Activated CD8-positive, alpha-beta memory T cell treated with anti-CD3 and anti-CD28 coated beads for 4 hours (primary cell): ENCODE measurements at places on chromosomes 16 and 17.

GRCh38 chr16:17369421-17370222 lies 101.1 kb downstream of the XYLT1 start:
- DNase-seq: peak; percentile 43

DNA sequence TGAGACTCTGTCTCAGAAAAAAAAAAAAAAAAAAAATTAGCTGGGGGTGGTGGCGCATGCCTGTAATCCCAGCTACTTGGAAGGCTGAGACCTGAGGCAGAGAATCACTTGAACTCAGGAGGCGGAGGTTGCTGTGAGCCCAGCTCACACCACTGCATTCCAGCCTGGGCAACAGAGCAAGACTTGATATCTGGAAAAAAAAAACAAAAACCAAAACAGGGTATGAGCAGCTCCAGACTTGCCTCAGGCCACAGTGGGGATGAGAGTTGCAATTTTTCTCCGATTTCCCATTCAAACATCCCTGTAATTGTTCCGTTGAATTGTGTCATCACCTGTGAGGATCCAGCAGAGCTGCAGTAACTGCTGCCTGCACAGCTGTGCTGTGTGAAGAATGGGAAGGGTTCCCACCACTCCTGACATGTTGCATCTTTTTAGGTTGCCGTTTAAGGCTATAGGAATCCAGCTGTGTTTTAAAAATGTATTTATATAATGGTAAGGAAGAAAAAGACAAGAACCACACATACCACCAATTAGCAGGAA lies 150.0 kb downstream of the VPS53 start:
- DNase-seq: no peak

GRCh38 chr16:8628981-8629725 lies 7.7 kb downstream of the METTL22 start:
- DNase-seq: no peak

DNA sequence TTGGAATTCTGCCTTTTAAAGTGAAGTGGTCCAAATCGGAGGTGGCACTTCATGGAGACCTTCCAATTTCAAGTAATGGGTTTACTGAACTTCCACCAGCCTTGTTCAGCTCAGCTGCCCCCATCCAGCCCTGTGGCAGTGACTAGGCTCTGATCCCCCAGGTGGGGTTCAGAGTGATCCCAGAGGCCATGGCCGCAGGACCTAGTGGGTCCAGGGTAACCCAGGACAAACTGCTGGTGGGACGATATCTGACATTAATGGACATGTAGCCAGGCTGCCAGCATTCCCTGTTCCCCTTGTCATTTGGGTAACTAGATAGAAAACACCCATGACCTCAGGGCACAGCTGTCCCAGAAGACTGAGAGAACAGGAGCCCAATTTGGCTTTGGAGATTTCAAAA lies 209.9 kb downstream of the GSG1L start:
- DNase-seq: no peak

DNA sequence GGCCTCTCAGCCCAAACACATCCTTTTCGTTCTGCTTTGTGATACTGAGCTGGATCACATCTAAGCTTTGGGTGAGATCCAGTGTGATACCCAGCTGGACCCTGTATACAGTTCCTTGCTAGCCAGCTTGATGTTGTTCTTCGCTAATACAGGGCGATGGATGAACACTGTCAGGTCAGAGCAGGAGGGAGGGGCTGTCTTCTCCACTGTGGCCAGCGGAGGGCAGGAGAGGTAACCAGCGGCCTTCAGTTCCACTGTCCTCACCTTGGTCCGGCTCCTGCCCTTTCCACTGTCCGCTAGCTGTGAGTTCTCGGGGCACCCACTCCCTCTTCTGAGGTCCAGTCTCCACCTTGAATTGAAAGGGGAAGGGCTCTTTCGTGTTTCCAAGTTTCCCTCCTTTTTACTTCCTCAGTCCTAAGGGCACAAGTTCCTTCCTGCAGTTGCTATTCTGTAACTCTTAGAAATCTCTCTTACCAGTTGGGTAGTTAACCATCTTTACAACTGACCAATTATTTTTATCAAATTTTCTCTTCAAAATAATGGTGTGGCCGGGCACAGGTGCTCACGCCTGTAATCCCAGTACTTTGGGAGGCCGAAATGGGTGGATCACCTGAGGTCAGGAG lies 3.0 kb upstream of the ZNF213 start:
- DNase-seq: no peak

DNA sequence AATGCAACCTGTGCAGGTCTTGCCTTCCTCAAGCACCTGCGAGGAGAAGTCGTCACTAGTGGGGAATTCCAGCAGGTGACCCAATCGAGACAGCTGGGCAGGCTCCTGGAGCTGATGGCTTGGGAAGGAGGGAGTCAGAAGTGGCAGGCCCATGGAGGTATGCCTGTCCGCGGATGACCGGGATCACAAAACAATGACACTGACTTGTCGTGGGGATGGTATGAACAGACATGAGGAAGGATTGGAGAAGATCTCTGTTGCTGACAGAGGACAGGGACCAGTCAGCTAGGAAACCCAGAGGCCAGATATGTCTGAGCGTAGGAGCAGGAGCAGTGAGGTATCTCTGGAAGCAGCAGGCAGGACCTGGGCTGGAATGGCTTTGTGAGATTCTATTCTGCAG lies 233.3 kb downstream of the SOX9 start:
- DNase-seq: no peak

DNA sequence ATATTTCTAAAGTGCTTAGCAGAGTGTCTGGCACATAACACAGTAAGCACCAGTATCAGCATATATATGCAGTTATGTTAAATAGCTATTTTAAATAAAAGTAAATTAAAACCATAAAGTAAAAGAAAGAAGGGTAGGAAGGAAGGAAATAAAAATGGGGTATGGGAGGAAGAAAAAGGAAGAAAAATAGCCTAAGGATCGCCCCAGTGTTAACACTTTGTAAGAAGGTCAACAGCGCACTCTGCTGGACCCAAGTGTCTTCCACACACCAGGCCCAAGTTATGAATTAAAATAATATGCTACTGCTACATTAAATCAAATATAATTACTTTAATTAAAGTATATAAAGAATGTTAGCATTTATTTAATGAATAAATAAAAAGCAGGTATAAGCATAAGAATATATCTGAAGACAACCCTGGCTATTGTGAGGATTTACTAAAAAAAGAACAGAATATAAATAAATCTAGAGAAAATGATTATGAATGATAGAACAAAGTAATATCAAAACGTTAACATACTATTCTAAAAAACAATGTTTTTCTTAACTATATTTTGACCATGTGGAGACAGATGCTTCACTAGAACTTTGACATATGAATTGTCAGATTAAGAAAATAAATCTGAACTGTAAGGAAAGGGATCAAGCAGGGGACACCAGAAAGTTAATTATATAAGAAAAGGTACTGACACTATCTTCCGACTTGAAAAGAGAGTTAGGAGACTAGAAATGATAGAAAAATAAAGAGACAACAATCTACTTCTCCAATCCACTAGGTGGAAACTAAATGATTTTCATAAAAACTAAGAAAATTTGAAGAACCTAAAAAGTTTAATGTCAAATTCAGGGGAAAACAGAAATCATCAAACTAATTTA lies 25.9 kb downstream of the BRIP1 start:
- DNase-seq: no peak

DNA sequence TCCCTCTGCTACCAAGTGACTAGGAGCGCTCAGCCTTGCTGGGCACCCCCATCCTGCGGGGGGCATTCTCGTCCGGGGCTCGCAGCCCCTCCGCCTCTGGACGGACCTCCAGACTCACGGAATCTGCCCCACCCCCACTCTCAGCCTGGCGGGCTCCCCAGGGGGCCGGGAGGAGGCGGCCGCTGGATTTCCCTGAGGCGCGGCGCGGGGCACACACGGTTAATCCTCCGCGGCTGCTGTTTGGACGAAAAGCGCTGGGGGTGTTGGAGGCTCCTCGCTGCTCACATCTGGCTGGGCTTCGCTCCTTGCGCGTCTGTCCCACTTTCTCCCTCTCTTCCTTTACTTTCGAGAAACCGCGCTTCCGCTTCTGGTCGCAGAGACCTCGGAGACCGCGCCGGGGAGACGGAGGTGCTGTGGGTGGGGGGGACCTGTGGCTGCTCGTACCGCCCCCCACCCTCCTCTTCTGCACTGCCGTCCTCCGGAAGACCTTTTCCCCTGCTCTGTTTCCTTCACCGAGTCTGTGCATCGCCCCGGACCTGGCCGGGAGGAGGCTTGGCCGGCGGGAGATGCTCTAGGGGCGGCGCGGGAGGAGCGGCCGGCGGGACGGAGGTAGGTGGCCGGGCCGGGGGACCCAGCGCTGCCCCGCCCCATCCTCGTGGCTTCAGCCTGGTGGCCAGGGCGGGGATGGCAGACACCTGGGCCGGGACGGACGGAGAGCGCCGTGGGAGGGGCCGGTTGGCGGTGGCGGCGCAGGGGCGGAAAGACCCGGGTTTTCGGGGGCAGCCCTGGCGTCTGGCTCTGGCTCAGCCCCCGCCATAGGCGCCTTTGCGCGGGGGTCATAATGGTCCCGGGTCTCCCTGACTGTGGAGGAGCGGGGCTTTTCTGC lies at the start of gene C1QTNF1:
TSS of gene C1QTNF1 (plus strand) at position 284 of the 886 bp plus-strand sequence. CDS start 19,800 bp downstream, outside the sequence.
- no peak for DNase-seq

- DNase-seq: no peak
Observed at GRCh38 chr17:48995304-48995973, 1.7 kb upstream of the IGF2BP1 start.

DNA sequence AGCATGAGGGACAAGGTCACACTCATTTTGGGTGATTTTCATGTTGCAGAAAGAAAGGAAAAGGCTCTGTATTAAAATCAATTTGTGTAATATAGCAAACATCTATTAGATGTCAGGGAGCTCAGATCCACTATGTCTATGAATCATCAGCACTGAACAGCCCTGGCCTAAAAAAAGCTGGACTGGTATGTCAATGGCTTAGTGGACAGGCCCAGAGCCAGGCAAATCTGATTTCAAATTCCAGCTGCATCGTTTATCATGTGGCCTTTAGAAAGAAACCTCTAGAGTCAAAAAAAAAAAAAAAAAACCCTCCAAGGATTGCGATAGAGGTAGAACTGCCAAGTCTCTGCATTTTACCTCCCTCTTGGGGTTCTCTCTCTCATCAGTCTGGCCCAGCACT lies 5.4 kb downstream of the GAS7 start:
- no peak for DNase-seq

GRCh38 chr16:52812678-52813556 lies 239.8 kb downstream of the CHD9NB start:
- no peak for DNase-seq

DNA sequence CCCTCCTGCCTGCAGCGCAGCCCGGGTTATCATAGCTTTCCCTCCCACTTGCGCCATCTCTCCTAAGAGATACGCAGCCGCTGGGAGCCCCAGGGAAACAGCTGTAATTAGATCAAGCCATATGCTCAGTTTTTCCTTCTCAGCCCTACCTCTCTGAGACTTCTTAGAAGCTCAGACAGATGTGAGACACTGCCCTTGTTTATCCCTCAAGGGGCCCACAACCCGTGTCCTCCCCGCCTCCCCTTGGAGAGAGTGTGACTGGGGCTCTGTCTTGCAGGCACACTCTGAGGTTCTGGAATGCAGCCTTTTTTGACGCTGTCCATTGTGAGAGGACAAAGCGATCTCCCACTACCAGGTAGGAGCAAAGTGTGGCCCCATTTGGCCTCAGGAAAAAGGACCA lies 31.2 kb downstream of the CIBAR2 start:
- no peak for DNase-seq

- no peak for DNase-seq
Observed at GRCh38 chr16:1985466-1986150, 1.6 kb downstream of the GFER start.

DNA sequence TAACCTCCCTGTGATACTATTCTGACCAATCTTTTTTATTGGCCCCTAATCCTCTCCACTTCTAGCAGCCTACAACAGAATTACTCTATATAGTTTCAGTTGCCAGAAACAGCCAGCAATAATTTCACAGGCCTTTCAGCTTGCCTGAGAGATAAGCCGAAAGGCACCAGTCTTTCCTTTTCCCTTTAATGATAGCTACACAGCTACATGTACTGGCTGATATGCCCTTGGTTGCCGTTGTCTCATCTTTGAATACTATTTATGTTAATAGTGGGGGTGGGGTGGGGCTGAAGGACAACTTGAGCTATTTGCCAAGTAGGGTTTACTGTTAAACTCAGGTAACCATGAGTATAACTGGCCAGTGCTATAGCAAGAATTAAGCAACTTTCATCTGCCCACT lies 35.8 kb upstream of the RASL10B start:
- DNase-seq: no peak

GRCh38 chr17:45436161-45436560 lies 3.5 kb upstream of the ARHGAP27 start:
- DNase-seq: no peak

DNA sequence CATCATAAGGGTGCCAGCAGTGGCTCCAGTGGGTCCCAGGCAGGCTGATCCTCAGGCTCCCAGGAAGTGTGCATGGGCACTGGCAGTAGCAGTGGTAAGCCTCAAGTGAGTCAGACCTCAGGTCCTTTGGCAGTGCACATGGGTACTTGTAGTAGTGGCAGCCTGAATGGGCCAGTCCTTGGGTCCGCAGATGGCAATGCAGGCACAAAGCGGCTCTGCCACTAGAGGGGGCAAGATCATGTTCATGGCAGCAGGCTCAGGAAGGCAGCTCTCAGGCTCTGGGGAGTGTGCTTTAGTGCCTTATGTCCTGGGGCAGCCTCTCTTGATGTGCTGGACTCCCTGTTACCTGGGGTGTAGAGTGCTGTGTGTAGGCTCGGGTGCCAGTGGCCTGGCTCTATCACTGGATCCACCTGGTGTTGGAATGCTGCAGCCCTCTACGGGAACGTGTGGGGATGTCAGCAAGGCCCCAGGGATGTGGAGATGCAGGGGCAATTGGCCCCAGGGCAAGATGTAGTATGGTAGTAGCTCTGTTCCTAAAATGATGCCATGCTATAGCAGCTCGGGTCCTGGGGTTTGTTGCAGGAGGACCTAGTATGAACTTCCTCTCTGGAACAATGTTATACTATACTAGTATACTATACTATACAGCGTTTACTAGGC lies 11.0 kb downstream of the ACSM3 start:
- no peak for DNase-seq

DNA sequence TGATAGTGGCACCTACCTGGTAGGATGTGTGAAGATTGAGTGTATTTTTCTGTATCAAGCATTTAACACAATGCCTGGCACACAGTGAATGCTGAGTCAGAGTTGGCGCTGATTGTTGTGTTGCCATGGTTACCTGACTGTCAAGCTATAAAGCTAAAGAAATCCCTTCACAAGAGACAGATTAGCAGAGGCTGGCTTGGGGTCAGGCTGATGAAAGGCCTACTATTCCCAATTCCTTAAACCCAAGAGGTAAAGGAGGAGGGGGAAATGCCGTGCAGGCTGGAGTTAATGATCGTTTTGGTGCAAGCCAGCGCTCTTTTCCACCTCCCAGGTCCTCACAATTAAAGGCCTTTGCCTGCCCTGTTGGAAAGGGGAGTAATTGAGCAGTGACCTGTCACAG lies 5.9 kb downstream of the CLEC19A start:
- DNase-seq: no peak

- DNase-seq: no peak
Observed at GRCh38 chr16:1371054-1371978, 19.6 kb downstream of the GNPTG start.

DNA sequence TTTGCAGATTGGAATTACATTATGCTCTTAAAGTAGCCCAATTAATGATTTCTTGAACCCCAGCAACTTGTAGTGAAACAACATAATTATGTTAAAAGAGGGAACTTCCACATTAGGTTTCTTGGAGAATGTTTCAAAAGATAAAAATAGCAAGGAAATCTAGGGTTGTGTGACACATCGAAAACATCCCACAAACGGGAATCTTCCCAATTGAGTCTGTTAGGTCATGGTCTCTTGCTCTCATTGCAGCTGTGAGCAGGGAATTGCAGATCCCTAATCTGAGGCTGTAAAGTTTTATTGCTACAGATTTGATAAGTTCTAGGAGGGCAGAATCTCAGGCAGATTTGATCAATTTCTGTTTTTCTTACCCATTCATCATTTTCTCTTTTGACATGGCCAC lies 6.7 kb upstream of the LPO start:
- DNase-seq: no peak

GRCh38 chr16:67547423-67548264 lies 14.7 kb upstream of the CTCF start:
- DNase-seq: no peak
